ENCODE measurements at places on chromosomes 3 and 15. TPM values are rescaled to one million over a fixed set of nuclear protein-coding genes. Genes with fewer than 3 reads are reported as not detected.

GRCh38 chr15:75368689-75369239, 357 bp upstream of the MAN2C1 start:
- DNase-seq, result no peak
- H3K27ac ChIP-seq, result peak overlapping the region; percentile 97
- peaks cover 14% of the 10 kb centered on the region for H3K4me1 ChIP-seq

DNA sequence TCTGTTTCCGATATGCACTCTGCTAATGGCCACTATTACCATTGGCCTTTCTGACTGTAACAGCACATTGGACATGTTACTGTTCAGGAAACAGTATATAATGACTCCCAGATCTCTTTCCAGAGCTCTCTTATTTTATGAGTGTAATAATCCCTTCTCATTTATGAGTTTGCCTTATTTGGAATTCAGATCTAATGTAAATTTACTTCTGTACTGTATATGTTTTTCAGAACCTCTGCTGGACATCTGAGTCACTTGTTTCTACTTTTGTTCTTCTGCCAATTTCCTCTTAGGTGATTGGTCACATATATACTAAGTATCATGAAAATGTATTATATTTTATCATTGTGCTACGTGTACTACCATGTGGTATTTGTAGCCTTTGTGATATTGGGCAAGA, 30.5 kb downstream of the RSRC1 start:
- no peak overlapping the region for H3K27ac ChIP-seq
- DNase-seq, result no peak
- H3K4me3 ChIP-seq, result no peak overlapping the region
- H3K4me1 ChIP-seq, result no peaks in the 10 kb centered on the region

DNA sequence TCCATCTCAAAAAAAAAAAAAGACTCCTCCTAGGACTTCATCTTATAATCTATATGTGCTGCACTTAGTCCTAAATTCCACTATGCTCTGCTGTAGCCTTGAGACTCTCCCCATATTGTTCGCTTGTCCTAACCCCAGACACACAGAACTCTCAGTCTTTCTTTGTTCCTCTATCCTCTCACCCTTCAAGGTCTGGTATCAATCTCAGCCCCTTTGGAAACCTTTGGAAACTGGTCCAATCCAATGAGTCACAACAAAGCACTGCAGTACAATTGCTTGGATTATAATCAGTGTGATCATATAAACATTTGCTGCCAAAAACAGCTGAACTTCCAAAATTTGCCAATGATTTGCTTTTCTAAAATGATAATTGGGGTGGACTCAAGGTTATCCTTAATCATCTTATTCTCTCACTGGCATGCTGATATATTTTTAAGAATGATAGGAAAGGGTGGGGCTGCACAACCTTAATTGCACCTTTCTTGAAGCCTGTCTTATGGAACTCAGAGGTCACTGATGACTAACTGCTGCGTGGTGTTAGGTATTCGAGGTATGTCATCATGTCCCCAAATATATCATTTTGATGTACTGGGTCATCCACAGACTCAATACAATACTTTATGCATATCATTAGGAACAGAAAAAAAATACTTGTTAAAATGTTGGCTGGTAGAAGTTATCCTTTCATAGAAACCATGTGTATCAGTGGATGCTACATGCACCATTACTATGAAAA, 756.7 kb downstream of the NR2F2 start:
- H3K27ac ChIP-seq, result no peak overlapping the region
- H3K36me3 ChIP-seq, result no peaks in the 10 kb centered on the region
- no peak overlapping the region for H3K4me3 ChIP-seq
- H3K4me1 ChIP-seq, result no peaks in the 10 kb centered on the region

GRCh38 chr3:178706411-178706810, 170.2 kb downstream of the KCNMB2 start:
- H3K27me3 ChIP-seq, result no peaks in the 10 kb centered on the region
- H3K27ac ChIP-seq, result no peak overlapping the region
- no peaks in the 10 kb centered on the region for H3K36me3 ChIP-seq
- no peak overlapping the region for H3K4me3 ChIP-seq
- no peaks in the 10 kb centered on the region for H3K4me1 ChIP-seq
- no peak for DNase-seq

DNA sequence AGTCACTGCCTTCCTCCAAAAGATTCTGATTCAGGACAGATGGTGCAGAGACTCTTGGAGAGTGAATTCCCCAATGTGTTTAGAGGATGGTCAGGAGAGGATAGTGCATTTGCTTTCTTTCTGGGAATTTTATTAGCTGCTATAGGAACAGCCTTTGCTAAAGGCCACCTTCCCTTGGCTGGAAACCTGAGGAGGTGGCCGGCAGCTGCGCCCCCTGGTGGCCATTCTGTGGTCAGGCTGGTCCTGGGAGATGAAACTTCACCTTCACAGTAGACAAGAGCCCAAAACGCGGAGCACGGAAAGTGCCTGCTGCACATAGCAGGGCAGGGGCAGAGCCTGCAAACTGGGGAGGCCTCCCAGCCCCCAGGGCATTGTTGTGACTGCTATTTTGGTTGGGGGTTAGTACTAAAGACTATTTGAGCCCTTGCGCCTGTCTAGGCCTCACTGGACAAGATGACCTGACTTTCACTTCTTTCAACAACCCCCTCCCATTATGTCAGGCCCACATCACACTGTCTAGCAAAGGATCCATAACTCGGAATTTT, 34.3 kb downstream of the SEC22C start:
- peak; percentile 39 for DNase-seq
- peaks cover 16% of the 10 kb centered on the region for H3K36me3 ChIP-seq
- H3K4me3 ChIP-seq, result no peak overlapping the region
- no peak overlapping the region for H3K27ac ChIP-seq

DNA sequence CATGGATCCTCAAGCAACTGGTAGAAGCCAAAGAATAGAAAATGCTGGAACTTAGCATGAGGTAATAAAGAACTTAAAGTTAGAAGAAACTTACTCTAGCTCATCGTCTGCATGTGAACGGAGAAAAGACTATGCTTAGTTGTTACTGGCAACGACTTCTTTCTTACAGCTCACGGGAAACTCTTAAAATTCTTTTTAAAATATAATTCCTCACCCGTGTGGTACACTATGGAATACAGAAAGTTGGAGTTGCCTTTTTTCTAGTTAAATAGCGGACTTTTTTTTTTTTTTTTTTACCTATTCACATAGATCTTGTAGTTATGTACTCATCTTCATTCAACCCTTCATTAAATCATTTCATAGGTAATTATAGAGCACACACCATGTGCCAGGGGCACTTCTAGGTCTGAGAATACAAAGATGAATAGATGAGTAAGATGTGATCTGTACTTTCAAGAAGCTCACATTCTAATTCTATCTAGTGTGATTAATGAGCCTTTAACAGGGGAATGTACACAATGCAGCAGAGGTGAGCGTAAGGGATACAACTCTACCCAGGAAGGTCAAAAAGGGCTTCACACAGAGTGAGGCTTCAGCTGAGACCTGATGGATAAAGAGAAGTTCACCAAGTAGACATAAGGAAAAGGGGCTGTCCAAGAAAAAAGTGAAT, 18.4 kb upstream of the KCNMB2 start:
- no peaks in the 10 kb centered on the region for H3K36me3 ChIP-seq
- no peak overlapping the region for H3K4me3 ChIP-seq
- no peak overlapping the region for H3K27ac ChIP-seq
- no peaks in the 10 kb centered on the region for H3K27me3 ChIP-seq

Gene ACAN
- 0.28 TPM for total RNA-seq

Gene TMEM212
- not detected for total RNA-seq

DNA sequence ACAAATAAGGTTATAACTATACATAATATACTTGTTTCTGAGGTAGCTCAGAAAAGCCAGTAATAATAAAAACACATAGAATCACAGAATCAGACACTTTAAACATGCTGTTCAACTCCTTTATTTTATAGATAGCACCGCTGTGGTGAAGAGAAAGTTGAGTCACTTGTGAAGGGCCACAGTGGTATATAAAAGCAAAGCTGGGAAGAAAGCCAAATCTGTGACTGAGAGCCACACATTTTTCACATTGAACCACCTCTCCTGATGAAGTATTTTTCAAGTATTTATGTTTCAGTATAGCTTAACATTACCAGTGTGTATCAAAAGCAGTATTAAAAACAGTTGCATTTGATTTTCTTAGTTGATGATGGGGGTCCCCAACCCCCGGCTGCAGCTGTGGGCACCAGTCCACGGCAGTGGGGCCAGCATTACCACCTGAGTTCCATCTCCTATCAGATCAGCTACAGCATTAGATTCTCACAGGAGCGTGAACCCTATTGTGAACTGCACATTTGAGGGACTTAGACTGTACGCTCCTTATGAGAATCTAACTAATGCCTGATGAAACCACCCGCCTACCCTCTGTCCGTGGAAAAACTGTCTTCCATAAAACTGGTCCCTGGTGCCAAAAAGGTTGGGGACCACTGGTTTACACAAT, 46.2 kb downstream of the TBL1XR1 start:
- no peak overlapping the region for H3K4me3 ChIP-seq
- H3K27ac ChIP-seq, result peak overlapping the region; percentile 53
- peaks cover 7% of the 10 kb centered on the region for H3K36me3 ChIP-seq

DNA sequence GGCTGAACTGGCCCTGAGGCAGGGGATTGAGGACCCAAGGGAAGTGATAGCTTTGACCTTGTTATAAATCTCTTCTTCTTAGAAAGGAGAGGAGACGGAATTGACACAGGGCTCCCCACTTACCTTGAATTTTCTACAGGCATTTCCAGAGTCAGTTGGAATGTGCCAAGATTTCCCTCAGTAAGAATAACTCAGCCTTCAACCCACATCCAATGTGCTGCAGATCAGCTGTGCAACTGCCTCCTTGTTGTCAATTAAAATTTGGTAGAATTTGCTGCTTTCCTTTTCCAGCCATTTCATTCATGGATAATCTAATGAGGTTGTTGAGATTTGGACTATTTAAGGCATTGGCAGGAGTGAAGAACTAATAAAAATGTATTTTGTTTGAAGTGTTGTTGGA, 14.6 kb downstream of the MED12L start:
- peaks cover 5% of the 10 kb centered on the region for H3K4me1 ChIP-seq
- no peak for DNase-seq
- no peak overlapping the region for H3K27ac ChIP-seq

GRCh38 chr3:88369767-88370166, 220.0 kb downstream of the C3orf38 start:
- H3K4me1 ChIP-seq, result no peaks in the 10 kb centered on the region
- H3K36me3 ChIP-seq, result no peaks in the 10 kb centered on the region
- no peak for DNase-seq

Gene TNFSF10
- 36.9 TPM for total RNA-seq

GRCh38 chr15:24819680-24820079, 135.1 kb upstream of the SNRPN start:
- no peak overlapping the region for H3K4me3 ChIP-seq
- DNase-seq, result no peak
- H3K27ac ChIP-seq, result no peak overlapping the region
- H3K36me3 ChIP-seq, result no peaks in the 10 kb centered on the region
- H3K4me1 ChIP-seq, result no peaks in the 10 kb centered on the region

Gene PLSCR2
- total RNA-seq, result 0.28 TPM

Gene CLSTN2
- 0.61 TPM for total RNA-seq

GRCh38 chr3:149473357-149474249, 894 bp upstream of the TM4SF4 start:
- H3K27me3 ChIP-seq, result no peaks in the 10 kb centered on the region
- no peak overlapping the region for H3K27ac ChIP-seq
- H3K36me3 ChIP-seq, result no peaks in the 10 kb centered on the region
- no peak for DNase-seq
- no peaks in the 10 kb centered on the region for H3K4me1 ChIP-seq

Gene COL6A5
- 0.05 TPM for total RNA-seq

Gene CISH
- 10.2 TPM for total RNA-seq

Gene TGFBR2
- 41.0 TPM for total RNA-seq

- no peaks in the 10 kb centered on the region for H3K27me3 ChIP-seq
- no peaks in the 10 kb centered on the region for H3K36me3 ChIP-seq
- no peaks in the 10 kb centered on the region for H3K4me1 ChIP-seq
- no peak overlapping the region for H3K4me3 ChIP-seq
These were observed 105.9 kb downstream of the OTOL1 start for GRCh38 chr3:161602475-161602874.

Gene EFL1
- 25.5 TPM for total RNA-seq

Gene LIPH
- 0.09 TPM for total RNA-seq

DNA sequence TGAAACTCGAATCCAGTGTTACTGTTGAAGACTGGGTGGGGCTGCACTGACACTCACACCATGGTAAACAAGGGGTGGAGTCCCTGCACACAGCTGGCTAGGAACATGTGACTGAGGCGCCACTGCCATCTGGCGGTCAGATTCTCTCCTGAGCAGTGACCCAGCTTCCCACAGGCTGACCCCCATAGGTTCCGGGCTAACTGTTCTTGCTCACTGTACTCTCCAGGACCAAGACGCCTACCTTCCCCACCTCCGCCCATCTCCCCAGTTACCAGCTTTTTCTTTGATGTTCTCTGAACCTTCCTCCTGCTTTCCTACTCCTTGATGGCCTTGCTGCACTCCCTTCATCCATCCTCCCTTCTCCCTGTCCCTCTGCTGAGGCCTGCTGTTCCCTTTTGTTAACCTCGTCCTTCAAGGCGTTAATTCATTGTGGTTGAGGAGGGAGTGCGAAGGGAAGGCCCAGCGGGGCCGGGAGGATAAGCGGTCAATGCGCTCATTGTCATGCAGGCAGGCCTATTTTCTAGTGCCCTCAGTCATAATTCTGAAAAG, 115.2 kb downstream of the ATP8B4 start:
- no peaks in the 10 kb centered on the region for H3K4me1 ChIP-seq
- DNase-seq, result peak; percentile 82
- no peaks in the 10 kb centered on the region for H3K27me3 ChIP-seq
- no peak overlapping the region for H3K4me3 ChIP-seq
- peak overlapping the region; percentile 83 for H3K27ac ChIP-seq

Gene CRABP1
- 1.8 TPM for total RNA-seq

Gene NGLY1
- 62.2 TPM for total RNA-seq

DNA sequence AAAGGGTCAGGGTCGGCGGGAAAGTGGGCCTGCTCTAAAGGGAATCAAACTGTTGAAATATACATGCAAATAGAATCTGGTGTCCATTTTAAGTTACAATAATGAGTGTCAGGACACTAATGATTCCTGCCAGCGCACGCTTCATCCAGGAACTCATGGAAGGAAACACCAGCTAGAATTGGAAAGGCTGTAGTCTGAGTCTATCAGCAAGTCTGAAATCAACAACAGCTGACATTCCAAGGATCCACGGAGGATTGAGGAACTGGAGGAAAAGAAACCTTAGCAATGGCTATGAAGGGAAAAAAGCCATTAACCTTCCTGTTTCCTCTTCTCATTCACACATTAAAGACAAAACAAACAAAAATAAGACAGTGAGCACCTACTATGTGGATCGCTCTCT, 1063.1 kb downstream of the NTRK3 start:
- no peaks in the 10 kb centered on the region for H3K36me3 ChIP-seq
- H3K27me3 ChIP-seq, result no peaks in the 10 kb centered on the region
- H3K4me3 ChIP-seq, result no peak overlapping the region
- H3K4me1 ChIP-seq, result no peaks in the 10 kb centered on the region
- H3K27ac ChIP-seq, result no peak overlapping the region

GRCh38 chr3:196093317-196094111, 11.6 kb upstream of the TFRC start:
- H3K4me1 ChIP-seq, result peaks cover 7% of the 10 kb centered on the region
- no peaks in the 10 kb centered on the region for H3K27me3 ChIP-seq
- H3K27ac ChIP-seq, result no peak overlapping the region

Gene IGSF10
- 1.9 TPM for total RNA-seq

Gene PDZRN3
- total RNA-seq, result 4.3 TPM

- no peak overlapping the region for H3K27ac ChIP-seq
- H3K36me3 ChIP-seq, result no peaks in the 10 kb centered on the region
These were observed 800.6 kb upstream of the LMCD1 start for GRCh38 chr3:7700977-7701376.

- no peaks in the 10 kb centered on the region for H3K4me1 ChIP-seq
- no peak overlapping the region for H3K27ac ChIP-seq
- DNase-seq, result no peak
- no peak overlapping the region for H3K4me3 ChIP-seq
- no peaks in the 10 kb centered on the region for H3K36me3 ChIP-seq
These were observed 16.1 kb upstream of the ATP8B4 start for GRCh38 chr15:50135031-50135551.
